ENCODE measurements at places on chromosomes 6 and 20.

DNA sequence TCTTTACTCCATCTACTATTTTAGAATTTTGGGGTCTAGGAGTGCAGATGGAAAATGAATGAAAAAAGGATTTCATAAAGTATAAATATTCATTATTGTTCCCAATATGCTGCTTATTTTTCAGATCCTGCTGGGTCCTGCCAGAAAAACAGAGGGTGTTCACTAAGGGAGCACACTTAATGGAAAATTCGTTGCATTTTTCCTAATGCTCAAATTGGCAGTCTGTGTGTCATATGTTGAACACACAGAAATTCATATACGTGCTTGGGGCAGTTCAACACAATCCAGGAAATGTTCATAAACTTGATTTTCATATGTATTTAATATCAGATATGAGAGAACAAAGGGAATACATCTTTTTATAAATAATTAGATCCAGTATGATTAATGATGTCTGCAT is 1019.4 kb downstream of the EPHA7 start:
- no peak for DNase-seq

GRCh38 chr6:135623979-135624378 is 126.4 kb upstream of the AHI1 start:
- no peak for DNase-seq

DNA sequence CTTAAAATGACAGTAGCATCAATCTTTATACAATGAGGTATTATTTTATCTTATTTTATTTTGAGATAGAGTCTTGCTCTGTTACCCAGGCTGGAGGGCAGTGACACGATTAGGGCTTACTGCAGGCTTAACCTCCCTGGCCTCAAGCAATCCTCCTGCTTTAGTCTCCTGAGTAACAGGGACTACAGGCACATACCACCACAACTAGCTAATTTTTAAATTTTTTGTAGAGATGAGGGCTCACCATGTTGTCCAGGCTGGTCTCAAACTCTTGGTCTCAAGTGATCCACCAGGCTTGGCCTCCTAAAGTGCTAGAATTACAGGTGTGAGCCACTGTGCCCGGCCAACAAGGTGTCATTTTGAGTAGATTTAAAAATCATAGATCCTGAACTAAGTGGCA is 125.9 kb downstream of the PDSS2 start:
- no peak for DNase-seq

GRCh38 chr6:130216620-130217019 is 6.1 kb downstream of the SAMD3 start:
- no peak for DNase-seq

GRCh38 chr6:129691043-129691640 is 18.8 kb downstream of the ARHGAP18 start:
- DNase-seq: no peak

- peak; percentile 28 for DNase-seq
These were observed 30.1 kb downstream of the ELMO2 start for GRCh38 chr20:46376196-46376785.

- no peak for DNase-seq
These were observed 2.8 kb upstream of the PLCG1 start for GRCh38 chr20:41134362-41135186.

DNA sequence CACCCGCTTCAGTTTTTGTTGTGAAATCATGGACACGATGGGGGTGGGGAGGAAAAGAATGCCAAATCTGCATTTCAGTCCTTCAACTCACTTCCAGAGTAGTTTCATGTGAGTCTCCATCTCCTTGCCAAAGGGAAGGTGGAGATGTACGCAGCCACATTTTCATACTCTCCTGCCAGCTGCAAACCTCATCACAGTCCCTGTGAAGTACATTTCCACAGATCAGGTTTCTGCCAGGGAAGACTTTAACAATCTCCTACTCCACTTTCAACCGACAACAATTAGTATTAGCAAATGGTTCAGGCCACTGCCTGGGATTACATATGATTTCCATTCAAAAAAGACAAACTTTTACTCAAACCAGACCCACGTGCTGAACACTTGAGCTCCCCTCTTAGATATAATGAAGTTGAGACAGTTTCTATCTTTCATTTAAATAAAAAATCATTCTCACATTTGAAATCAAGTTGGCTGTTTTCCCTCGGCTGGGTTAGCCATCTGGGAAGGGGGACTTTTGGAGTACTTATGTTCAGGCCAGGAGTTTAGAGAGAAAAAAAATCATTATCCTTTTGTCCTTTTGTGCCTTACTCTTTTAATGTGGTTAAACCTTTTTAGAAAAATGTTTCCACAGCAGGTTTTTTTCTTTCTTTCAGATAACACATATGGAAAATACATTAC is 51.0 kb upstream of the CEP162 start:
- no peak for DNase-seq

DNA sequence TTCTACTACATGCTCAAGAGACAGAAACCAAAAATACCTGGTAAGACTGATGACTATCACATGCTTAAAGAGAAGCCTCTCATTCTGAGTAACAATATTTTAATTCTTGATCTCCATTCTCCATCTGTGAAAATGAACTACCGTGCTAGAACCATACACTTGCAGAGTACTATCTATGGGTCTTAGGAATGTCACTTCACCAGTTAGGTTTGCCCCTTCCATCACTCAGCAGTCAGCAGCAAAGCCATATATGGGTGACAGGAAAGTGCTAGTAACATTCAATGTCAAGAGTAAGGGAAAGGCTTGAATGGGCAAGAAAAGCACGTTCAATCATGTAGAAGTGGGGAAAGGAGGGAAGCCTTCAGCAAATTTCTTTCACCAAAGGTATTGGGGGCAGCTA is 2.3 kb downstream of the DNAAF9 start:
- no peak for DNase-seq

DNA sequence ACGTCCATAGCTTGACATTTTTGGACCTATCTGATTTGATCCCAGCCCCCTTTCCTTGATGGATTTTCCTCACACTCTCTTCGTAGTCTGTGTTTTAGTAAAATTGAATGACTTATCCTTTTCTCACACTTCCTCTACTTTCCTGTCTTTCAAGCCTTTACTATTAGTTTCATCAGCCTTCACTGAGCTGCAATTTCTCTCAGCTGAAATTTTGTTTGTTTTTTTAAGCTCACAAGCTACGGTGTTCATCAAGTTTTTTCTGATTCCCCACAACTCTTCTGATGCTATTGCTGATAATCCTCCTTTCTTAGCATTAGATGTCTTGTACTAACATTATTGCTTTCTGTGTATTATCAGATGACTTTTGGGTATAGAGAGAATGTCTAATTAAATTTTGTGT is 263.7 kb downstream of the TBX18 start:
- DNase-seq: no peak

DNA sequence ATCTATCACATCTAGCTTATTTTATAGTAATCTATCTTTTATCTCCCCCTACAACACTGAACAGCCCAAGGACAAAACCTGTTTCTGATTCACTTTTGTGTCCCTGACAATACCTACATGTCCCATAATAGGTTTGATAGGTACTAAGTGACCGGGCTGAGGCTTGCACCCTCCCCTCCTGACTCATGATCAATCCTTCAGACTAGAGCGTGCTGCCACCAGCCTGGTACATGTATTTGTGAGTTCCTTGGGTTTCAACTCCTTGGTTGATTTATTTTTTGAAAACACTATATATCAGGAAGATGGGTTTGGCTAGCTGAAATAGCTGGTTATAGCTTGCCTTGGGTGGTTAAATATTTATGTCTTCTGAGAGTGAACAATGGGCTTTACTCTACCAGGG is 41.6 kb upstream of the RAB23 start:
- no peak for DNase-seq

DNA sequence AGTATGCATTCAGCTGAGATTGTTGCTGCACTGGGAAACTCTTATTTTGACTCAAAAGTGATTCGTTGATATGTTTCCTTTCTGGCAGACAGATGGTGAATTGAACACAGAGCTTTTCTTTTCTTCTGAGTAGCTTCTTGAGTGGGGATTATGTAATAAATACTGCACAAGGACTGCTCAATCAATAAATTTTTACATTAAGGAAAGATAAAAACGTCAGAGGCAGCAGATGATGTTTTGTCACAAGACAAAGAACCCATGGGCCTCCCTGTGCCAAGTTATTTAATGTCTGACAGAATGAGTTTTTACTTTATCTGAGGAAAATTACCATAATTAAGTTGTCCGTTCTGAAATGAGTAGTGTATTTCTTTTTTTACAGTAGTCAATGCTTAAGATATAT is 460.3 kb downstream of the UTRN start:
- DNase-seq: no peak

DNA sequence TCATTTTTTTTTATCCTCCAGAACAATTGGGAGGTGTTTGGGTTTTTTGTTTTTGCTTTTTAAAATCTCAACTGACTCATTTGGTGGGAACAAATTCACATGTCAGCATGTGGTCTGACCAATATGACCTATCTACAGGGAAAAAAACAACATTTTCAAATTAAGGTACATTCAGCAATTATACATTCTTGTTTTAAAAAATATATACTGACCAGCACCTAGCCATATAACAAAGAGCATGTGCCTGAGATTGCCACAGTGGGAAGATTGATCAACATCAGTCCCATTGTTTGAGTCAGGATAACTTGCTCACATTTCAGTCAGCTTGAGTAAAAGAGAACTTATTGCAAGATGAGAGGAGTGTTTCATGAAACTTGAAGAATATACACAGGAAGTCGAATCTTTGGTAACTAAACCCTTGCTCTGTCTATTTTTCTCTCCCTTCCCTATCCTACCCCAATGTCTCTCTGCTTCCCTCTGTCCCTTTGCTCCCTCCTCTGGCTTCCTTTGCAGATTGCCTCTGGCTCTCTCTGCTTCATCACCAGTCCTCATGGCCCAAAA is 163.2 kb upstream of the TAB2 start:
- DNase-seq: no peak

- DNase-seq: no peak
These were observed 94.2 kb upstream of the FLRT3 start for GRCh38 chr20:14431568-14431967.

GRCh38 chr20:62476056-62476838 is 452 bp upstream of the GATA5 start:
- DNase-seq: no peak

- DNase-seq: no peak
These were observed 542 bp downstream of the FGD2 start for GRCh38 chr6:37005827-37006567.

GRCh38 chr6:169800116-169800667 is 48.8 kb downstream of the ERMARD start:
- DNase-seq: no peak

DNA sequence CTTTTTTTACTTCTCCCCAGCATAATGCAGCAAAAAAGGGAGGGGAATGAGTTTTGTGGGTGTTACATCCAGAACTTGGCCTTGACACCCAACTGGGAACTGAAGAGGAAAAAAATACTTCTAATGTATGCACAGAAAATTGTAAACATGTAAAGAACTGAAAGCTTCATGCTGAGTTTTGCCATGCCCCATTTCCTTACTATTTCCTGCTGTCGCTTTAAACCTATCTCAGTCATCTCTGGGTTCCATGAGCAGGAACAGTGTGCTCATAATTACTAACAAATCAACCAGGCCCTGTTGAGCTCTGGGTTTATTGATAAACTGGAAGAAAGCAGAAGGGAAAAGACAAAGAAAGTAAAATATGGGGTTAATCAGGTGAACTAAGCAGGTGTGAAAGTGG is 14.2 kb downstream of the TFAP2B start:
- DNase-seq: no peak

GRCh38 chr20:59850018-59850641 is 83.3 kb downstream of the SYCP2 start:
- peak; percentile 52 for DNase-seq

Measured in KBM-7 (cell line).